ENCODE measurements at places on chromosomes 1 and 21.

- no peak for DNase-seq
These were observed 7.1 kb upstream of the ITGB2 start for GRCh38 chr21:44927587-44928461.

- DNase-seq = no peak
These were observed 17.3 kb downstream of the PDPN start for GRCh38 chr1:13600762-13601453.

- DNase-seq = no peak
These were observed 187.9 kb downstream of the DISC1 start for GRCh38 chr1:231814521-231814920.

- no peak for DNase-seq
These were observed 31.4 kb upstream of the TMEM61 start for GRCh38 chr1:54949053-54949452.

GRCh38 chr1:24203404-24203803 is 16.3 kb upstream of the IFNLR1 start:
- DNase-seq = no peak

- DNase-seq = no peak
These were observed 202.7 kb upstream of the SNX7 start for GRCh38 chr1:98458511-98459485.

DNA sequence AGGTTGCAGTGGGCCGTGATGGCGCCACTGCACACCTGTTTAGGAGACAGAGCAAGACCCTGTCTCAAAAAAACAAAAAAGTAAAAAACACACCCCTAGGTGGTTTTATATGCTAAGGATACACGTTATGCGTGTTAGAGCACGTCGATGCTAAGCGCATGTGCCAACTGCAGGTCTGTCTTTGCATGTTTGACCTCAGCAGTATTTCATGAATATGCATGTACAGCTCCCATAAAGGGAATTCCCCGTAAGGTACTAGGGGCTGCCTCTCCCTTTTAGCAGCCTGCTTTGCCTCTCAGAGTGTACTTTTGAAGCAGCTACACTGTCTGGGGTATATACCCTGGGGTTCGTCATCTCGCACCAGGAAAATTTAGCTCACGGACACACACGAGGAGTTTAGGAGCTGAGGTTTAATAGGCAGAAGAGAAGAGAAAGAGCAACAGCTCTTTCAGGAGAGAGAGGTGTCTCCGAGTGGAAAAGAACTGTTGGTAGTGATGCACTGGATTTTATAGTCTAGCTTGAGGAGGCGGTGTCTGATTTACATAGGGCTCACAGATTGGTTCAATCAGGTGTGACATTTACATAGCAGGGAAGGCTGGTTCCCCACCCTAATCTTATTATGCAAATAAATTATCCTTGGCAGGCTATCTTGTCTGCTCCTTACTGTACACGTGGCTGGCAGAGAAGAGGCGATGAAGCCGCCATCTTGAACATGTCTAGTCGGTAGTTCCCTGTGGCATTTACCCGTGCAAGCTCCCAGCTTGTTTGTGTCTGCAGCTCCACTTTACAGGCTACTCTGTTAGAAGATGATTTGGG is 4.2 kb upstream of the OTUD3 start:
- no peak for DNase-seq

DNA sequence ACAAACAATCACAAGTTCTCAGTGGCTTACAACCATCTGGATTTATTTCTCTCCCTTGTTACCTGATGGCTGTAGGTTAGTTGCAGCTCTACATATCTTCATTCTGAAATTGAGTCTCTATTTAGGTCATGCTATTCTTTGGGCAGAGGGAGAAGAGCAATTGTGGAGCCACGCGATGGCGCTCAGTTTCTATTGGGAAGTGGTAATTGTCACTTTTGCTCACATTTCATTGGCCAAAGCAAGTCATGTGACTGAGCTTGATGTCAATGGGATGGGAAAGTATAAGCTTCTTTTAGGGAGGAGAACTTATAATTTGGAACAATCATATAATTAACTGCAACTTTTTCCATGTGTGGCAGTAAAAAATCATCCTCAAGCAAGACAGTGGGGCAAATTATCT is 166.5 kb downstream of the LMO4 start:
- DNase-seq = no peak

DNA sequence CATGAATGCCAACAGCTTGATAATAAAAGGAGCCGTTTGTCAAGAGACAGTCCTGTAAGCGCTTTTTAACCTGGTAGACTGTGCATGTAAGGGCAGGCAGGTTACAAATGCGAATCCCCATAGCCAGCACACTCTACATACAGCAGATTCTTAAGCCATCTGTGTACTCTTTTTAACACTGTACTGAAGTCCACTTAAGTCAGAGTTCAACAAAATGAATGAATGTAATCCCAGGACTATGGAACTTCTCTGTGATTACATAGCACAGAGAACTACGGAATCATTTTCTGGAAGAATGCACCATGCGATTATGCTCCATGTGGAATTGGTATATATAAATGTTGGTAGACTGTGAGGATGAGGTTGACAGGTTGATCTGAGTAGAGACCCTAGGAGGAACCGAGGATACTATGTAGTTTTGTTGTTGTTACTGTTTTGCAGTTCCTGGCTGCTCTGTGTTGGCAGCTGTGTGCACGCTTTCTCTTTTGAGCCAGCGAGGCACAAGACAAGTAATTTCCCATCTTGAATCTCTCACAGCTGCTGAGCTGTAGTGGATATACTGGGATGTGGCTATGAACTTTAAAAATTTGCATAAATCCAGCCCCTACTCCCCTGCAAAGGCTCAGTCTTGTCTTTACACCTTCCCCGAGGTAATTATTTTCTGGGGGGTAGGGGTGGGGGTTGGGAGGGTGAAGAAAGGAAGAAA is 21.9 kb downstream of the LRRC8D start:
- DNase-seq = no peak

GRCh38 chr21:21003701-21004100 is 5.5 kb downstream of the NCAM2 start:
- peak; percentile 32 for DNase-seq

DNA sequence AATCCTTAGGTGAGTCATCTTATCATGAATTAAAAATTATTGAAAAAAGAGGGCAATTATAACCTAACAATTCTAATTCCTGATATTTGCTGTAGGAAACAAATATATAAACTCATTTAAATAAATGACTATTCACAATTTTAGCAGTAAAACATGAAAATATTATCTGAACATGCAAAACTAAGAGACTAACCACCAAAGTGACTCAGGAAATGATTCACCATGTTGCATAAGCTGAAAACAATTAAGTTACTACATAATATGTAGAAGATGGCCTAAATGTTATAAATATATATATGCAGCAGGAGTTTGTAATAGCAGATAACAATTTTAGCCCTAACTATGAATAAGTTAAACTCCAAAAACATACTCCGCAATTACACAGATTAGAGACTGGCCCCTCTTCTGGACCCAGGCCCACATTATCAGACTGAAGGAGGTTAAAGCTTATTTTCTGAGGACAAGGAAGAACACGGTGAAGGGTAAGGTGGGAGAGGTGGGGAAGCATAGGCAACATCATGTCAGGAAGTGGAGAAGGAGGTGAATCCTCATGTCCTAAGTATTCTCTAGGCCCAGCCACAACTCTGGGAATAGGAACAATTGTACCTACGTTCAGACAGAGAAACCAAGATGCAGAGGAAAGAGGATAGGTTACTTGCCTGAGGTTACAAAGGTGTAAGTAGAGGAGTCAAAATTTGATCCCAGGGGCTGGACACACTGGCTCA is 15.6 kb upstream of the AIM2 start:
- DNase-seq = no peak

DNA sequence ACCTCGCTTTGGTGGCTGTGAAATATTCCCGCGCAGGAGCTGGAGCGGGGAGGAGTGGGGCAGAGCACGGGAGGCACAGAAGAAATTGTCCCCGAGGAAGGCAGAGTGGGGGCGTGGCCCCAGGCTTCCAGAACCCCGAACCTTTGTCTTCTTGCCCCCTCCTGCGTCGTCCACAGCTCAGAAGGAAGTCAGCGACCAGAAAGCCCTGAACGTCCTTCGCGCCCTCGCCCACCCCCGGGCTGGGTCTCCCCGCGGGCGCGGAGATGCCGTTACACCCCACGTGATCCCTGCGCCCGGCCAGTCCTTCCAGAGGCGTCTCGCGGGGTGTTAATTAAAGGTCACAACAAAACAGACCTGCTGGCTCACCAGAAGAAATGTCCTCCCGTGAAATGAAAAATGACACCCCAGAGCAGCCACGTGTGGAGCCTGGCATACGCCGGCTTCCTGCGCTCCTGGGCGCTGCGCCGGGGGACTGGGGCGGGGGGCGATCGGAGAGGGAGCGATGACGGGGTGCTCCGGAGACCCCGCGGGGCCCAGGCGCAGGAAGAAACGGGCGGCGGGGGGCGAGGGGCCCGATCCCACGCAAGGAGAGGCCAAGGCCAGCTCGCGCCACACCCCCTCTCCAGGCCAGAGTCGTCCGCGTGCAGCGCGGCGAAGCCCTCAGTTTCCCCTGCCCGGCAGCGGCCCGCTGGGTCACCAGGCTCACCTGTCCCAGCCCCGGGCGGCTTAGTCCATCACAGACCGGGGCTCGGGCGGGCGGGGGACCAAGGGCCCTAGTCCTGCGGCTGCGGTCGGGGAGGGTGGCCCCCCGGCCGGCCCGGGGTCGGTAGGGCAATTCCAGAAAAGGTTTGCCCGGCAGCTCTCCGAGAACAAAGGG is 995 bp upstream of the KIF26B start:
- peak; percentile 36 for DNase-seq

GRCh38 chr1:234655328-234656069 is 45.5 kb upstream of the IRF2BP2 start:
- DNase-seq = no peak

DNA sequence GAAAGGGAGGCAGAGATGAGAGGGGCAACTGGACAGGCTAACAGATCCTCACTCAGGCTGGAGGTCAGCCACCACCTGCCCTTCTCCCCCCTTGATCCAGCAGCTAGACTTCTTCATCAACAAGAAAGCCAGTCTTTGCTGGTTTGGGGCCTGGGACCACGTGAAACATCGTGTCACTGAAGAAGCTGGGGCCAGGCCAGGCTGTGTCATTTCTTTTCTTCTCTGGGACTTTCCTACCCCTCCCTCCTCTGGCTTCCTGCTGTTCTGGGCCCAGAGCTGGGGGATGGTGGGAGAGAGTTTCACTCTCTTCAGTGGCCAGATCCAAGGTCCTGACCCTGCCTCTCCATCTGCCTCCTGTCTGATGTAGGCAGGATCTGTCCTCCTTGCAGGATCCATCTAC is 18.1 kb upstream of the SLC26A9 start:
- DNase-seq = no peak

- no peak for DNase-seq
These were observed 65.9 kb downstream of the SLC66A1 start for GRCh38 chr1:19377812-19378718.

- DNase-seq = no peak
These were observed 10.4 kb downstream of the TEX38 start for GRCh38 chr1:46682064-46682463.

GRCh38 chr21:17554679-17555465 is 42.0 kb downstream of the CXADR start:
- peak; percentile 6 for DNase-seq

- no peak for DNase-seq
These were observed 104.7 kb downstream of the CASZ1 start for GRCh38 chr1:10691740-10692125.

DNA sequence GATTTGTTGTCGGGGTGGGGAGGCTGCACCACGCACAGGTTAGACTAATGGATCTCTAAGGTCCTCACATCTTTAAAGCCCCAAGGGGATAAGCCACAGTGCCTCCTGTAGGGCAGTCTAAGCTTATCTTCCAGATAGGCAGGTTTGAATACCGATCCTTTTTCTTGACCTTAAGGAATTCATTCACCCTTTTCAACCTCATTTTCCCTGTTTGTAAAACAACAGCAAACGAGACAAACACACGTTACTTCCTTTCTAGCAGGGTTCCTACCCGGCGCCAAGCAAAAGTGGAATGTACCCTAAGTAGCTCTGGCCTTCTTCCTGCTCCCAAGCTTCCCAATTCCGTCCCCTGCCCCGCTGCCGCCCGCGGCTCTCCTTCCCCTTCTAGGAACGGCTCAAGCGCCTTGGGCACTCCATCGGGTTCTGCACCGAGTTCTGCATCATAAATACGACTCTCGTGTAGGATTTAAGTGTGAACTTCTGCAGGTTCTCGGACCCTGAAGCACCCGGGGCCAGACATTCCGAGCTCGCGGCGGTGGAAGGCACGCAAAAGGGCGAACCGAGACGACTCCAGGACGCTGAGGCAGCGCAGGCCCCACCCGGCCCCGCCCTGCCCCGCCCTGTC is 548 bp upstream of the CDC20 start:
- DNase-seq = peak; percentile 15

GRCh38 chr1:238060061-238060460 is 169.3 kb upstream of the ZP4 start:
- no peak for DNase-seq

DNA sequence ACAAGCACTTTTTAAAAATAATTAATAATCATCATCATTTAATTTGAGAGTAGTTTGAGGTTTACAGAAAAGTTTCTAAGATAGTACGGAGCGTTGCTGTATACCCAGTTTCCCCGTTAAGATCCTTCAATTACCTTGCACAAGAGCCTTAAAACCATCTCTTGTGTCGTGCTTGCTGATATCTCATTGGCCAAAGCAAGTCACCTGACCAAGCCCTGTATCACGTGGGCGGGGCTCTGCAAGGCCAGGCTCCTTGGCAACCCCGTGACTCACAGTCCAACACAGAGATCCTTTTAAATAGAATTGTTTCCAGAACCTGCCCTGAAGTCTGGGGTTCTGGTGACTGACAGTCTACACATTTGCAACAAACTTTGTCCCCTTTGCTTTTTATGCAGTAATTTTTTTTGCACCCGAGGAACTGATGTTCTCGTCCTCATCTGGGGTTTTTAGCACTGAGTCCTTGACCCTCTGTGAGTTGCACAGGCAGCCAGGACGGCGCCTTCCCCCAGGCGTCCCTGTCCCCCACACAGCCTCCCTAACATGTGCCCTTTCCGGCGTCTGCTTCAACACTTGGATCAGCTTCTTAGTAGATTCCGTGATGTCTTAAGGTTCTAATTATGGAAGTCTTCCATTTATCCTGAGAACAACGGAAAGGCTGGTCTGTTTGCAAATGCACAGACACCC is 183.3 kb upstream of the TMEM51 start:
- DNase-seq = no peak

DNA sequence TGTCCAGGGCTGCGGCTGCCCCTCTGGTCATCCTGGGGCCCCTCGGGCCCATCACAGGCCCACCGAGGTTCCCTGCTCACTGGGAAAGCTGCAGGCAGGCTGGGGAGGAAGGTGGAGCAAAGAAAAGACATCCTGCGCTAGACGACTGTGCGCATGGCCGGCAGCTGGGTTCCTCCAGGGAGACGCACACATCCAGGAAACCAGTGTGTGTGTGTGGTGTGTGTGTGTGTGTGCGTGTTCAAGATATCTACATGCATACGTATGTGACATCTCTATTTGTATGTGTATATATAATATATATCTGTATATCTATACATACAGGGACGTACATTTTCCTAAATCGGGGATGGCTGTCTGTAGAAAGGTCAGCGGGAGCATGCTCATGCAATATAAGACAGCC is 63.7 kb downstream of the ACOT7 start:
- no peak for DNase-seq

GRCh38 chr1:60861961-60862567 is 220.3 kb upstream of the NFIA start:
- no peak for DNase-seq

- no peak for DNase-seq
These were observed 651.4 kb downstream of the ADGRL2 start for GRCh38 chr1:82452096-82452495.

- no peak for DNase-seq
These were observed 10.1 kb upstream of the PRAMEF12 start for GRCh38 chr1:12763479-12763878.

GRCh38 chr1:186738926-186739325 is 58.7 kb upstream of the PTGS2 start:
- DNase-seq = no peak

Data from endothelial cell (in vitro differentiated cells).